ENCODE measurements at places on chromosomes 1 and 21. TPM values are rescaled to one million over a fixed set of nuclear protein-coding genes. Genes with fewer than 3 reads are reported as not detected.

Gene LYPLA2
- 91.7 TPM for total RNA-seq

Gene SPRR2G
- not detected for total RNA-seq

Gene EPRS1
- 159 TPM for total RNA-seq

Gene CRB1
- total RNA-seq, result not detected

Gene OR6K3
- not detected for total RNA-seq

Gene GNAT2
- total RNA-seq, result not detected

Gene GSTM2
- total RNA-seq, result 13.4 TPM

Gene SH3BP5L
- 37.7 TPM for total RNA-seq

Gene IQCC
- total RNA-seq, result 1.0 TPM

Gene DNAI4
- total RNA-seq, result 6.9 TPM

DNA sequence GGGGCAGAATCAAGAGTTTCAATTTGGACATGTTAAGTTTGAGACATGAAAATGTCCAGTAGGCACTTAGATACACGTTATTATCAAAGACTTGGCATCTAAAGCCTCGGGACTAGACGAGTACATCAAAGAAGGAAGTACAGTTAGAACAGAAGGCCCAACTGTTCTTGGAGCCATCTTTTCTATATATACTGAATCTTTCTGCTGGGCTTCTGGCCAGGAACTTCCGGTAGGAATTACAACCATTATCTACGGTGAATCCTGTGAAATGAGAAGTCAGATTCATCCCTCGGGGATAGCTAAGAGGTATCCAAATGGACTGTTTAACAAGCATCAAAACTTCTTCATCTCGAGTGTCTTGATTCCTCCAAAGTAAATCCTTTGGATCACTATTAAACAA is 34.4 kb upstream of the NRDC start:
- DNase-seq, result no peak

GRCh38 chr1:55529017-55529416 is 313.9 kb upstream of the USP24 start:
- no peak for DNase-seq

GRCh38 chr1:157639800-157640199 is 41.9 kb upstream of the FCRL4 start:
- DNase-seq, result no peak

DNA sequence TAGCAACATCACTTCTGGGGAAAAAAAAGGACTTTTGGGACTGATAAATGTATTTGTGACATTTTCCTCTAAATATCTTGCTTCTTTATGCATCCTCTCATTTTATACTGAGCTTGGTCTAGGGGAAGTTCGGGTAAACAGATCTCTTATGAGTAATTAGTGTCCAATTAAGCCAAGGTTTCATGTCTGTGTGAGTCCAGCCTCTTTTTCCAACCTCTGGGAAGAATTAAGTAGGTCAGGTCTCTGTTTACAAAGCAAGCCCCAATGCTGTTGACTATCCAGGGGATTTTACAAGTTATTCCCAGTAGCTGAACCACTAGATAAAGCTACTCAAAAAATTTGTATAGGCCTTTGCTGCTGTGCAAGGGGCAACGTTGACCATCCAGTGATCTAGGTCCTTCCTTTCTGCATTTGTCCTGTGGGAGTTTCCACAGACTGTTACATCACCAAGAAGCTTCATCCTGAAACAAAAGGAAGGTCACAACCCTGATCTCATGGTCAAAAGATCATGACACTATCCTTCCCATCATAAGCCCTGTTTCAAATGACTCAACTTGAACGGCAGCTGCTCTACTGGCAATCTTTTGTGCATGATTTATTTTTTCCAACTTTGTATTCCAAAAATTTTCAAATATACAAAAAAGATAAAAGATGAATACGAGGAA is 74.3 kb downstream of the ETS2 start:
- no peak for DNase-seq

- peak; percentile 79 for DNase-seq
These were observed 8.1 kb upstream of the TRAF3IP3 start for GRCh38 chr1:209747580-209748262.

- no peak for DNase-seq
These were observed 3.0 kb upstream of the ADCY10 start for GRCh38 chr1:167916766-167917511.

DNA sequence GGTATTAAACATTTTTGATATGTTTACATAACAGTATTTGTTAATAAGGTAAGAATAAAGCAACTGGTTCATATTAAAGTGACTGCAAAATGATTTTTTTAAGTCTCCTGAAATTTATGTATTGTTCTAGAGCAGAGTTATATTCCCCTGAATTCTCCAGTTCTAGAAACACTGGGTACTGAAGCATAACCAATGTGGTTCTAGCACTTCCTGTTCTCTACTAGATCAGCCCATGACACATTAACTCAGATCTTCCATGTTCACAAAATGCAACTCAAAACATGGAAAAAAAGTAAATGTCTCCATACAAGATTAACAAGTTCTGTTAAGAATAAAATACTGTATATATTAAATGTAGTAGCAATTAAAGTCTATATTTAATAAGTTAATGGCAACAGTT is 3.9 kb downstream of the NEGR1 start:
- DNase-seq, result no peak

- DNase-seq, result peak; percentile 62
These were observed 157.4 kb downstream of the TNFSF18 start for GRCh38 chr1:172893146-172893841.

GRCh38 chr1:116485071-116485735 is 85.6 kb downstream of the CD58 start:
- DNase-seq, result peak; percentile 58

GRCh38 chr21:15192243-15192642 is 127.4 kb upstream of the NRIP1 start:
- no peak for DNase-seq

- no peak for DNase-seq
These were observed 51.6 kb downstream of the PCBP3 start for GRCh38 chr21:45695086-45695485.

- no peak for DNase-seq
These were observed 52.1 kb upstream of the EPS8L3 start for GRCh38 chr1:109815809-109816174.

- peak; percentile 2 for DNase-seq
These were observed 922.8 kb upstream of the ADGRL4 start for GRCh38 chr1:79929356-79929755.

DNA sequence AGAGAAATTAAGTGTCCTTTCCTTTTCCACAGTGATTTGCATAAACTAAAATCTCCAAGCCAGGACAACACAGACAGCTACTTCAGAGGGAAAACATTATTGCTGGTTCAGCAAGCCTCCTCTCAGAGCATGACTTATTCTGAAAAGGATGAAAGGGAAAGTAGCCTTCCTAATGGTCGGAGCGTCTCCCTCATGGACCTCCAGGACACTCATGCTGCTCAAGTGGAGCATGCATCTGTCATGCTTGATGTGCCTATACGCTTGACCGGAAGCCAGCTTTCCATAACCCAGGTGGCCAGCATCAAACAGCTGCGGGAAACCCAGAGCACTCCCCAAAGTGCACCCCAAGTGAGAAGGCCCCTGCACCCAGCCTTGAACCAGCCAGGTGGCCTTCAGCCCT is 39.1 kb downstream of the CLEC20A start:
- no peak for DNase-seq

GRCh38 chr1:33634806-33635205 is 162.4 kb downstream of the ZSCAN20 start:
- DNase-seq, result no peak

- peak; percentile 51 for DNase-seq
These were observed 4.3 kb upstream of the CBR1 start for GRCh38 chr21:36065497-36066036.

GRCh38 chr1:42334240-42335049 is 590 bp downstream of the FOXJ3 start:
- DNase-seq, result peak; percentile 27

DNA sequence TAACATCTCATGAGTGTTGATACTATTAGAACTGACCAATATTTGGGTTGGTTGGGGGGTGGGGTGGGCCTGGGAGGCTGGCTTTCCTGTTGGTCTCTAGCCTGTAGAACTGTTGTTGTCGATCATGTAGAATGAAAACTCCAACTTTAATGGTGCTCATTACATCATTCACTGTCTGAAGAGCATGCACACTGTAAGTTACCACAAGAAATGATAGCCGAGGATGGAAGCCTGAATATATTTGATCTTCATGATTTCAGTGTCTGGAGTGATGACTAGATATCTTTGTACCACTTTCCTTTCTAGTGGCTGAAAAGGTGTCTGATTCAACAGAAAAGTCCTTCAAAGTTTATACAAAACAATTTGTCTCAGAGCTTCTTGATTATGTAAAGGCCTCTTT is 123.6 kb downstream of the XCL2 start:
- no peak for DNase-seq

- DNase-seq, result no peak
These were observed 108.8 kb downstream of the NRIP1 start for GRCh38 chr21:14955936-14956520.

DNA sequence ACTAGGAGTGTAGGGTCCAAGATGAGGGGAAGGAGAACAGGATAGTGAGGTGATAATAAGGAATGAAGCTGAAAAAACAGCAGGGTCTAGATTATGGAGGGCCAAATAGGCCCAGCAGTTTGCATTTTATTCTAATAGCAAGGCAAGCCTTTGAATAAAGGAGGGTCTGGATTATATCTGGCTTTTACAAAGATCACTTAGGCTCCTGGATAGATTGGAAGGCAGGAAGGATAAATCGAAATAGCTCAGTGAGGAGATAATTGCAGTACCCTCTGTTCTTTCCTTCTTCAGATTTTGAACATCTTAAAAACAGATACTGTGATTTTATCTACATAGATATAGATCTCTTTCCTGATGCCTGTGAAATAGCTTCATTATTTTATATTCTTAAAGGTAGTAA is 53.8 kb upstream of the PTGFR start:
- DNase-seq, result no peak

Data from astrocyte (in vitro differentiated cells and primary cell).